ENCODE measurements at places on chromosomes 6 and 20. TPM values are rescaled to one million over a fixed set of nuclear protein-coding genes. Genes with fewer than 3 reads are reported as not detected.

- no peak overlapping the region for H3K27ac ChIP-seq
- no peaks in the 10 kb centered on the region for H3K36me3 ChIP-seq
- H3K4me3 ChIP-seq: no peak overlapping the region
- H3K27me3 ChIP-seq: no peaks in the 10 kb centered on the region
- DNase-seq: no peak
These were observed 687.7 kb upstream of the POU3F2 start for GRCh38 chr6:98146656-98147055.

GRCh38 chr6:21586740-21587178, 6.8 kb upstream of the SOX4 start:
- H3K4me3 ChIP-seq: peak overlapping the region; percentile 57
- peak overlapping the region; percentile 88 for H3K27ac ChIP-seq
- no peaks in the 10 kb centered on the region for H3K36me3 ChIP-seq

- no peaks in the 10 kb centered on the region for H3K4me1 ChIP-seq
- no peak for DNase-seq
- H3K36me3 ChIP-seq: no peaks in the 10 kb centered on the region
- H3K4me3 ChIP-seq: no peak overlapping the region
- H3K27ac ChIP-seq: no peak overlapping the region
These were observed 197.6 kb downstream of the GMDS start for GRCh38 chr6:2047855-2048254.

Gene SLC12A5
- 0.35 TPM for total RNA-seq

Gene LGSN
- total RNA-seq: 0.41 TPM

All from uterus (tissue), 4 donors.